ENCODE measurements at places on chromosomes 1 and 21.

DNA sequence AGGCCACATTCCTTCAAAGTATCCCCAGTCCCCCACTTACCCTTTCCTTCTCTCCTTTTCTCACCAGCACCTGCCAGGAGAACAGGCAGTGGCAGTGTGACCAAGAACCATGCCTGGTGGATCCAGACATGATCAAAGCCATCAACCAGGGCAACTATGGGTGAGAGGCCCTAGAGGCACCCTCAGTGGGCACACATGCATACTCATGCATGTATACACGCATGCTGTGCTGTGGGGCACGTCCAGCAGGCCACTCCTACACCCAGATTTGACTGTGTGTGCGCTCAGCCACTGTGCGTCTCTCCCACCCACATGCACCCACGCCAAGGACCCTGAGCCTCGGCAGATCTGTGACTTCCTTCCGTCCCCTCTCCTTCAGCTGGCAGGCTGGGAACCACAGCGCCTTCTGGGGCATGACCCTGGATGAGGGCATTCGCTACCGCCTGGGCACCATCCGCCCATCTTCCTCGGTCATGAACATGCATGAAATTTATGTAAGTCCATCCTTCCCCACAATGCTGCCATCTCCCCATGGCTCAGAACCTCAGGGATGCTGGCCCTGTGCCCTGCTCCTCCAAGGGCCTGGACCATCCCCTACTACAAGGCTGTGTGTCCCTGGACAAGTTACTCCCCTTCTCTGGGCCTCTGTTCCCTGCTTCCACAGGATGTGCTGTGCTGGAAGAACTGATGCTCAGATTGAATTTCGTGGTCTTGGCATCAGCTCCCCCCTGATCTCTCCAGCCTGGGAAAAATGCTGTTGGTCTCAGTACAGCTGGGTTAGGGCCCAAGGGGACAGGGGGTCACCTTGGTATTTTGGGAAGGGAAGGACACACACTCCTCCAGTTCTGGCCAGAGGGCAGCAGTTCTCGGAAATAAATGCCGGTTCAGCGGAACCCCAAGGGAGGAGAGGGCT, 7.0 kb downstream of the TINAGL1 start:
- no peak for DNase-seq

DNA sequence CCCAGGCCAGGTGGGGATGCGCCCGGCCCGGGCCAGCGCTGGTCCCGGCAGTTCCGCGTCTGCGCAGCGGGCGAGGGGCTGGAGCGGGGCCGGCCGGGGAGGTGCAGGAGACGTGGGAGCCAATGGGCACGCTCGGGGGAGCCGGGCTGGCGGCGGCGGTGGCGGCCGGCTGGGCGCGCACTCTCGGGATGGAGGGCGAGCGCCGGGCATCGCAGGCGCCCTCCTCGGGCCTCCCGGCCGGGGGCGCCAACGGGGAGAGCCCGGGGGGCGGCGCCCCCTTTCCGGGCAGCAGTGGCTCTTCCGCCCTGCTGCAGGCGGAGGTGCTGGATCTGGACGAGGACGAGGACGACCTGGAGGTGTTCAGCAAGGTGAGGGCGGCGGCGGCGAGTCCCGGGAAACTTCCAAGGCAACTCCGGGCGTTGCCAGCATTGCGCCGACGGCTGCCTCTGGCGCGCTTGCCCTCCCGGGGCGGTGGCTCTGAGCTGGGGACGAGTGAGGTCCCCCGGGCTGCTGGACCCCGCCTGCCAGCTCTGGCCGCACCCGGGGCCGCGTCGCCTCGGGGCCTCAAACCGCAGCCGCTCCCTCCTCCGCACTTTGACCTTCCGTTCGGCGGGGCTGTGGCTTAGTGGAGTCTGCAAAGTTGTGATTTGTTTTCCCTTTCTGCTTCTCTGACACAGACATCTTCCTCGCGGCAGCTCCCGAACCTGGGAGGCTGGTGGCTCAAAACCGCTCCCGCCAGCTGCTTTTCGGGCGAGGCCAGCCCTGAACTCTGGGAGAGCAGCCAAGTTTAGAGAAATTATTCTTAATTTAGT, at the start of gene SNX7:
Gene SNX7, plus strand, starts transcription at position 178 of the 812 bp plus-strand sequence. Its CDS starts 11 bp downstream, at position 189.
- DNase-seq: peak; percentile 74

DNA sequence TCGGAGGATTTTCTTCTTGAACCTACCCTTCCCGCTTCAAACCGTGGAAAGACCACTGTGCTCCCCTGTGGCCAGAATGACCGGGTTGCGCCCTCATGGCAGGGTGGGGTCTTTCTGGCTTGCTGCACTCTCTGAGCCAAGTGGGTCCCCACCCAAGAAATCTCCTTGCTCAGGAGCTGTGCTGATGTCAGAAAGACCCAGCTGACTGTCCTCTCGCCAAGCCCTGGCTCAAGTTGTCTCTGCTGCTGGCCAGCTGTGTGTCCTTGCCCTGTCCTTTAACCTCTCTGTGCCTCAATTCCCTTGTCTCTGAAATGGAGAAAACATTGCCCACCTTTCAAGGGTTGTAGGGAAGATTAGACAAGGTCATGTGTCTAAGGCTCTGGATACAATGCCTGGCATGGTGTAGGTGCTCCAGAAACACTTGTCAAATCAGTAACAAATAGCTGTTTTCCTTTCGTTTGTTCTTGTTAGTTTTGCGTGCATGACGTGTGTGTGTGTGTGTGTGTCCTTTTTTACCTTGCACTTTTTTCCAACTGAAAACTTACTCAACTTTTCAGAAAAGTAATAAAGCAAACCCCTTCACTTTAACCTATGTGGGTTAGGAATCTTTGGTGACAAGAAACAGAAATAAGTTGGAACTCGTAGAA, 41.1 kb upstream of the RPL11 start:
- no peak for DNase-seq

DNA sequence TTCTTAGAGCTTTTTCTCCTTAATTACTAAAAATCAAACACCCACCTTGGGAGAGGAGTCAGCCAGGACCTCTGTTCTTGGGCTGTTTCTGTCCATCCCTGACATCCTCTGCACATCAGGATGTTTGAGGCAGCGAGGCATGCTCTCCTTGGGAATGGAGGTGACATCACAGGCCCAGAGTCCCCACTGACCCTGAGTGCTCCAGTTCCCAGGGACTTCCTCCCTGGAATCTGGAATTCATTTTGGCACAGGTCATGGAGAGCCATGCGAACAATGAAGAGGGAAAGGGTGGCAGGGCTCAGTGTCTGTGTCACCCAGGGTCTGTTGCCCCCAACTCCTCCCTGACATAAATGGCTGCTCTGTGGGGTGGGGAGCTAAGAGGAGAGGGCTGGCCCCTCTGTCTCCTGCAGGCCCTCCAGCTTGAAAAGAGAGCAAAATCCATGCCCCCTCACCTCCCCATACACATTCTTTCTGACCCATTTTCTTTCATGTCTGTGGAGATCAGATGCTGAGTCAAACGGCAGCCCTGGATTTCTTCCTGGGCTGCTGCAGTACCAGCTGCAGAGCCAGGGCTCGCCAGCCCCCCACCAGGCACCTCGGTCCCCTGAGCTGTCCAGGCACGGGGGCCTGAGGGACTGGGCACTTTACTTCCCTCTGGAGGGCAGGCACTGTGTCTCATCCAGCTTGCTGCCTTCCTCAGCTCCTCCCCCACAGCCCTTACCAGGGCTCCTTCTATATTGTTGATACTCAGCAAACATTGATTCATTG, 102.0 kb downstream of the NMNAT2 start:
- no peak for DNase-seq

DNA sequence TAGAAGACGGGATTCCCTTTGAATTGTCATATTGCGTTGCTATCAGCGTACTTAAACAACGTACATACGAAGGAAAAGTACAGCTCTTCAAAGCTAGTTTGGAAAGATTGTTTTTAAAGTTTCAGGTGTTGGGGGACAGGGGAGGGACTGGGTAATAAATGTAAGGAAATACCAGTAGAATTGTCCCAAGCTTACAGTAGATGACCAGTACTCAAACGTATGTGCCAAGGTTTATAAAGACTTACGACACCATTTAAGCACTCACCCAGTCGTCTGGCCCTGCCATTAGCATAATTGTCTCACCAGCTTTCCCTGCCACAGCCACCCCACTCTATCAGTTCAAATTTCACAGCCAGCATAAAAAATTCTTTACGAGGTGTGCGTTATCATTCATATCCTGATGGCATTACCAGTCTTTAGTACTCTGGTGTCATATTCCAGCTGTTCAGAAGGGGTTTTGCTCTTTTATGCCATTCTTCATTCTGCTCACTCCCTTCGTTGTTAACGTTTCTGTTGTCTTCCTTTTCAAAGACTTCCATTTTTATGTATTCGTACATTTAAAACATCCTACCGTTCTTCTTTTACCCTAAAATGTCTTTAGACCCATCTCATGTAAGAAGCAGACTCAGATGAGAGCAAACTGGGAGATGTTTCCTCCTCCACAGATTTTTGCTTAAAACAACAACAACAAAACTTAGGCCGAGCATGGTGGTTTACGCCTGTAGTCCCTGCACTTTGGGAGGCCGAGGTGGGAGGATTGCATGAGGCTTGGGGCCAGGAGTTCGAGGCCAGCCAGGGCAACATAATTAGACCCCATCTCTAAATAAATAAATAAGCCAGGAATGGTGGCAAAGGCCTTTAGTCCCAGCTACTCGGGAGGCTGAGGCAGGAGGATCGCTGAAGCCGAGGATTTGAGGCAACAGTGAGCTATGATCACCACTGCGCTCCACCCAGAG, 1.0 kb upstream of the HP1BP3 start:
- peak; percentile 25 for DNase-seq

DNA sequence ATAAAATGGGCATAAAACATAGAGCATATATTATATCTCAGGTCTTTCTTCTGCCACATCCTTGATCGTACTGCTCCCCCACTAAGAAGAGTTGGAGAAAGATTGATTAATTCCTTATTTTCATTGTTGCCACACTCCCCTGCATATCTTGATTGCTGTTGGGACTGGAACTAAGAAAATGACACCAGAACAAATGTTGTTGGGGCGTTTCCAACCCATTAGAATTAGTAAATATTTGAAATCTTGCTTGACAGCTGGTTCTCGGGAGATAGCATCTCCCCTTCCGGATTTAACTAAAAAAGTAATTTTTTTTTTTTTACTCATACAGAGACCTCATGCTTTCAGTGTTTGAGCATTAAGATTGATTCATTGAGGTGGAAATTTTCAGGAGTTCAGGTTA, 493.0 kb upstream of the PLXNA2 start:
- no peak for DNase-seq
